ENCODE measurements at places on chromosomes 11 and 22.
A peak's percentile ranks its signal among the peaks of the same experiment; 100 is the strongest.

DNA sequence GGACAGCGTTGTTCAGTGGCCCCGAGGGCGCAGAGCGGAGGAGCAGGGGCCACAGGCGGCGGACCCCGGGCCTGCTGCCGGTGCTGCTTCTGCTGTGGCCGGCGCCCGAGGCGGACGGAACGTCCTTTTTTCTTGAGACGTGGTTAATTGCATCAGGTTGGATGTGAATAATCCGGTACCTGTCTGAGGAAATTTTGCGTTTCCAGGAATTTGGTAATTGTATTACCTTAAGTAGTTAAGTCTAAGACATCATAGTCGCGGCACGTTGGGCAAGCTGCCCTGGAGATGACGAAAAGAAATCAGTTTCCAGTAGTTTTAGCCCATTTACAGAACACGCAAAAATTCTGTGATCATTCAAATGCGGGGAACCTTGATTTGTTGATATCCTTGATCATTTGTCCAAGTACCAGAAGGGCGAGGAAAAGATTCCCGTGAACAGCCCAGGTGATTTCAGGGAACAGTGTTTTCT is 789 bp downstream of the SPECC1L start:
- DNase-seq = no peak

DNA sequence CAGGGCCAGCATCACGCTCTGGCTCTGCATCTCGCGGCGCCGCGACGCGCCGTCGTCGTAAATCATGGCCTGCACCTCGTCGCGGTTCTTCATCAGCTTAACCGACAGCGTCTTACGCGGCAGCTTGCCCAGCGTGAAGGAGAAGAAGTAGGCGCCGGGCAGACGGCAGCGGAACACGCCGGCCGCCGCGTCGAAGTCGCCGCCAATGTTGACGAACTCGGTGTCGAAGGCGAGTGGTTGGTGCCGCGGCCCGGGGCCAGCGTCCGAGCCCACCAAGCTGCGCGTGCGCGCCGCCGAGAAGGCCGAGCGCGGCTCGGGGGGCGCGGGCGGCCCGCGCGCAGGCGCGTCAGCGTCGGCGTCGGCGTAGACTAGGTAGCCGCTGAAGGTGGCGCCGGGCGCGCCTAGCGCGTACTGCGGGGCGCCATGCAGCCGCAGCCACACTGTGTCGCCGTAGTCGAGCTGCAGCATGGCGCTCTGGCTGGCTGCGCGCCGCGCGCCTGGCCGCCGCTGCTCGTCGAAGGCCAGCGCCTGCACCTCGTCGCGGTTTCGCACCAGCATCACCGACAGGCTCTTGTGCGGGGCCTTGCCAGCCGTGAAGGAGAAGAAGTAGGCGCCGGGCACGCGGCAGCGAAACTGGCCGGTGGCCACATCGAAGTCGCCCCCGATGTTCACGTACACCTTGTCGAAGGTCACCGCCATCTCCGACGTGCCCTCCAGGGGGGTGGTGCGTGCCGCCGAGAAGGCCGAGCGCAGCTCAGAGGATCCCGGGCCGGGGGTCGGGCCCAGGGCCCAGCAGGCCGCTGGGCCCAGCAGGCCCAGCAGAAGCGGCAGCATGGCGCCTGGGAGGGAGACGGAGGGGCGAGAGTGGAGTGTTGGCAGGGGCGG is 3.7 kb downstream of the FAM180B start:
- DNase-seq = peak; percentile 14

DNA sequence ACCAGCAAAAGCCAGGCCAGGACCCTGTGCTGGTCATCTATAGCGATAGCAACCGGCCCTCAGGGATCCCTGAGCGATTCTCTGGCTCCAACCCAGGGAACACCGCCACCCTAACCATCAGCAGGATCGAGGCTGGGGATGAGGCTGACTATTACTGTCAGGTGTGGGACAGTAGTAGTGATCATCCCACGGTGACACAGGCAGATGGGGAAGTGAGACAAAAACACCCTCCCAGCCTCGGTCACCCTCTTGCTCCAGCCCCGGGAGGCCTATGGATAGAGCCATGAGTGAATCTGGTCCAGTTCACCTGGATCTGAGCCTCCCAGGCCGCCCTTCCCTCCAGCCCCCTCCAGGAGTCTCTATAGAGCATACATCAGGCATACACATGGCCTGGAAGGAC is 115.2 kb upstream of the IGLL5 start:
- DNase-seq = no peak

DNA sequence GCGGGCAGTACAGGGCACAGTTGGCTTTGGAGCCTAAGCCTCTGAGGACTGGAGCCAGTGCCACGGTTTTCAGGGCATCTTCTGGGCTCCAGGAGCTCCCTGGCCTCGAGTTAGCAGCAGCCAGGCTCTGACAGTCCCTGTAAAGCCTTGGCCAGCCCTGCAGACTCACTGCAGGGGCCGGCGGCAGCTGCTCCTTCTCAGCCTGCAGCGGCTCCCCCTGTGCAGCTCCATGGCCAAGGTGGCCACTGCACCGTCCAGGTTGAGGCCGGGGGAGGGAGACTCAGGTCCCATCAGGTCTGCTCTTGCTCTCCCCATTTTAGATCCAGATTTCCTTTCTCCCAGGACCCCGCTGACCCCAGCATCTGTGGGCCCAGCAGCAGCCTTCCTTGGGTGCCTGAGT is 1461.1 kb downstream of the BRD1 start:
- no peak for DNase-seq

- no peak for DNase-seq
Observed at GRCh38 chr22:19719050-19719482, 4.3 kb upstream of the GP1BB start.

DNA sequence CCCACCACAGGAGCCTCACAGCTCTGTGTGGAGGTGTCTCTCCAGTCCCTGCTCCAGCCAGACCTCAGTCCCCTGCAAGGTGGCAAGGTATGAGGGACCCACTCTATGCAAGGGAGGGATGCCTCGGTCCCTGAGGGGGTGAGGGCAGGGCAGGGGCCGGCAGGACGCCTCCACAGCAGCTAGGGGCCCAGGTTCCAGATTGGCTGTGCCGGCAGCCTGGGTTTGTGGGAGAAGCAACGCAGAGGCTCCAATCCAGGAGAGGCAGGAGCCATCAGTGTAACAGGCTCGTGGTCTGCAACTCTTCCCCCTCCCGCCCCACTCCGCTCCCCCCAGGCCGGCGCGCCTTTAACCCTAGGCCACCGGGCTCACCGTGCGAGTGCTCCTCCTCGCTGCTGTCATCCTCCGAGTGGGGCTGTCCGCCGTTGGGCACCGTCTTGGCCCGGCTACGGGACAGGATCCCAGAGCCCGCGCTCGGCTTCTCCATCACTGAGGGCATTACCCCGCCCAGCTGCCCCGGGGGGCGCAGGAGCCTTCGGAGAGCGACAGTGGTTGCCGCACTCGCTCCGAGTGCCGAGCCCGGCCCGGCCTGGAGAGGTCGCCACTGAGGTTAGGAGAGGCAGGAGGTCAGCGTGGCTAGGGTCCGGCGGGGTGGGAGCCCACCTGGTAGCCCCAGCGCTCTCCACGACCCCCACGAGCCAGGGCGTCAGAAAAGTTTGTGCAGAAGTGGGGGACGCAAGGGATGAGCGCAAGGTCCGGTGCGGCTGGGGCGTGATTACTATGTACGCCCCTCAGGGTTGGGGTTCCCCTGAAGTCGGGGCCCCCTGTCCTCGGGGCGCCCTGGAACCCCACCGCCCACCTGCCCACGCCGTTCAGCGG is 765 bp downstream of the RCOR2 start:
- no peak for DNase-seq

DNA sequence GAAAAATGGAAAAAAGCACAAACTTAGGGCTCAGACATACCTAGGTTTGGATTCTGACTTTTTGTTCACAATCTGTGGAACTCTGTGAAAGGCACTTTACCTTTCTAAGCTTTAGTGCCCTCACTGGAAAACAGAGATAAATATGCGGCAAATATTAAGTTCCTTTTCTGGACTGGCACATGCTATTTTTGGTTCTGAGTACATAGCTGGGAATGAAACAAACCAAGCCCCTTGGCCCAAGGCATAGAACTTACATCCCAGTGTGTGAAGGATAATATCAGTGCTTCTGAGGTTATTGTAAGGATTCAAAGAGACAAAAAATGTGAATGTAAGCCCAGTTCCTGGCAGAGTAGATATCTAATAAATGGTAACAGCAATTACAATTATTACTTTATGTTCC is 227.5 kb downstream of the ADAMTS15 start:
- no peak for DNase-seq

GRCh38 chr22:48188231-48188721 is 1425.8 kb downstream of the TBC1D22A start:
- no peak for DNase-seq

GRCh38 chr22:39097098-39098020 is at the start of gene APOBEC3H:
APOBEC3H (plus strand) TSS chr22:39097244; CDS start chr22:39100279, 3,035 bp downstream.
- DNase-seq = no peak

GRCh38 chr11:1259076-1259461 is 36.2 kb downstream of the MUC5B start:
- no peak for DNase-seq

DNA sequence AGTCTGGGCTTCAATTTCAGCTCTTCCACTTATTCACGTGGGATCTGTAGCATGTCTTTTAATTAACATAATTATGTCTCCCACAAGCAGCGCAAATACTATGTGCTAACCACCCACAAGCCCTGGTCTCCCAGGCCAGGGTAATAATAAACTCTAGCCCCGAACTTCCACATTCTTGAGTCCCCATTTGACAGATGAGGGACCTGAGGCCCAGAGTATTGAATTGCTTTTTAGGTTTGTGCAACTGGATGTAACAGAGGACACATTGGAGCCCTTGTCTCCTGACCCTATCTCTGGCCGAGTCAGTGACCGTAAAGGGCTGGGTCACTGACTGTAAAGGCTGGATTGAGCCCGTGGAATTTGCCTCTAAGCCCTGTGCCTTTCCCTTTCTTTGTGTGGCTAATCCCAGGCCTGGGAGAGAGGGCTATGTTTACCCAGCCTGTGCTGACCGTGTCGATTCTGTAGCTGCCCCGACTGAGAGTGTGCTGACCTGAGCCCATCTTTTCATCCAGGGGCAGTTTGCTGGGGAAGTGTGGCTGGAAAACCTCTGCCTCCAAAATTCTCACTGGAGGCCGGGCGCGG is 3.9 kb downstream of the CRYBB2 start:
- DNase-seq = no peak

- DNase-seq = peak; percentile 31
Observed at GRCh38 chr11:78499971-78500370, 74.7 kb downstream of the NARS2 start.

DNA sequence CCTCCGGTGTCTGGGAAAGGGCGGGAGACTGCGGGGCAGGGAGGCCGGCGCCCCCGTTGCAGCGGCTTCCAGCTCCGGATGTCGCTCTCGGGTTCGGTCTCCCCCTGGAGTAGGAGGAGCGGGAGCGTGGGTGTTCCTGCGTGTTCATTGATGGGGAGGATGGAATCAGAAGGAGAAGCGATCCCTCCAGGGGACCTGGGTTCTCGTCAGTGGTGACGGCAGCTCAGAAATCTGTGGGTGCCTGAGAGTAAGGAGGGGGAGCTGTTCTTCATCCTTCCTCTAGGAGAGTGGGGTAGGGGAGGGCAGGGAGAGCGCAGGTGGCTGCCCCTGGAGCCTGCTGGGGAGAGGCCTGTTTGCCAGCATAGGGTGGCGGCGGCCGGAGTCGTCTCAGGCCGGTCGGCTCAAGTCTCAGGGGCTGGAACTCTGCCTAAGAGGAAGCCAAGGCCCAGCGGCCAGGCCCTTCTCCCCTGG is 1.1 kb downstream of the UBASH3B start:
- peak; percentile 51 for DNase-seq

GRCh38 chr11:25396847-25397246 is 900.0 kb downstream of the LUZP2 start:
- no peak for DNase-seq

DNA sequence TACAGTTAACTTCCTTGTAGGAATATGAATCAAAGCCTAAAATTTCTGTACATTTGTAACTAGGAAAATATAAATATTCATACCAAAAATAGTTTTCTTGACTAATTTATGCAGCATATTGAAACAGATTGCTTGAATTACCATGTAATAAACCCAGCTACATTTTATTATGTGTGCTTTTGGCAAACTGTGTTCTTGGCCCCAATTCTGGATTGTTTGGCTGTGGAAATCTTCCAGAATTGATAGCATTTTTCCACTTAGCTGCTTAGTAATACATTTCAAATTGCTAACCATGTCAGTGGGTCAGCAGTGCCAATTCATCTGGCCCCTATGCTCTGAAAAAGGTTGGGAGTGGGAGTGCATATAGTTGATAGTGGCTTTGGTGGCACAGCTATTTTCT is 32.3 kb downstream of the PDHX start:
- peak; percentile 17 for DNase-seq

GRCh38 chr11:105574974-105575373 is 34.9 kb upstream of the GRIA4 start:
- no peak for DNase-seq

- no peak for DNase-seq
Observed at GRCh38 chr11:47109727-47110246, 66.9 kb downstream of the ARFGAP2 start.

DNA sequence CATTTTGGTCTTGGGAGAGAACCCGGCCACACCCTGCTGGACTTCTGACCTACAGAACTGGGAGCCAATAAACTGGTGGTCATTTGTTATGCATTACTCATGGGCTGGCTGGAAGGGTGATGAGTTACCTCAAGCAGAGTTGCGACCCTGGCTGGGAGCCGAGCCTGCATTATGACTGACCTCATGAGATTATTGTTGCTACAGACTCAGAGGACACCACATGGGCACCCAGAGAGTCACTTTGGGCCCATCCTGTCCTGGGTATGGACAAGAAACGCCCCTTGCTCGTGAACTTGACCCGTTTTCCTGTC is 531.7 kb downstream of the TBC1D22A start:
- peak; percentile 76 for DNase-seq

- DNase-seq = peak; percentile 83
Observed at GRCh38 chr11:58577555-58578135, 1.2 kb upstream of the ZFP91 start.

- no peak for DNase-seq
Observed at GRCh38 chr22:49400136-49400940, 427.3 kb downstream of the BRD1 start.

DNA sequence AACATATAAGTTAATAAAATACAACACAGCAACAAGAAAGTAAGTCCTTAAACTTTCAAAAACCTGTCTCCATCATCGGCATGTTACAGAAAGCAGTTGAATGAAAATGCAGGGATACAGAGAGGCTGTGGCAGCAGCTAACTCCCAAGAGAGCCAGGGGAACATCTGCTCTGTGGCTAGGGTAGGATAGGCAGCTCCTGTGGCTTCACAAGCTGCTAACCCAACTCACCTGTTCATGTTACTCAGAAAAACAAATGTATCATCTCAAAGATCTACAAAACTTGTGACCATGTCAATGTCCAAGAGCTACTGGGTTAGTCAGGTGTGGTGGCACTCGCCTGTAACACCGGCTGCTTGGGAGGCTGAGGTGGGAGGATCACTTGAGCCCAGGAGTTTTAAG is 15.2 kb upstream of the PLAAT3 start:
- no peak for DNase-seq

GRCh38 chr22:24095826-24096757 is 85.0 kb downstream of the CABIN1 start:
- DNase-seq = no peak

- DNase-seq = peak; percentile 77
Observed at GRCh38 chr11:6249770-6250555, 9.7 kb upstream of the CCKBR start.

DNA sequence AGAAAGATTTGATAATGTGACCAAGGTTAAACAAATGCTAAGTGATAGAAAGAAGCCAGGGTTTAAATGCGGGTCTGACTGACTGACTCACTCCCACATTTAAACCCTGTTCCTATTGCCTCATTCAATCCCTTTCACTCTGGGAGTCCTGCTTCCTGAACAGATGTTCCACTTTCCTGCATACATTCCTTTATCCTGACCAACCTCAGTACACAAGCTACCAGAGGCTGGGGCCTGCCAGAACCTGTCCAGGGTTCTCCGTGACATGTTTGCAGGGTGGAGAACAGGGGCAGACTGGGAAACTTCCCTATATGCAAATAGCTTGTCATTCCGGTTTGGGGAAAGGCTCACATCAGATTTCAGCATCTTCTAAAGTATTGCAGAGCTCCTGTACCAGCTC is 3.0 kb upstream of the ANKK1 start:
- DNase-seq = peak; percentile 90

Measured in astrocyte of the spinal cord (primary cell).